Retina (tissue), 1 donor: ENCODE measurements at places on chromosomes 1 and 21.
A peak's percentile ranks its signal among the peaks of the same experiment; 100 is the strongest.

DNA sequence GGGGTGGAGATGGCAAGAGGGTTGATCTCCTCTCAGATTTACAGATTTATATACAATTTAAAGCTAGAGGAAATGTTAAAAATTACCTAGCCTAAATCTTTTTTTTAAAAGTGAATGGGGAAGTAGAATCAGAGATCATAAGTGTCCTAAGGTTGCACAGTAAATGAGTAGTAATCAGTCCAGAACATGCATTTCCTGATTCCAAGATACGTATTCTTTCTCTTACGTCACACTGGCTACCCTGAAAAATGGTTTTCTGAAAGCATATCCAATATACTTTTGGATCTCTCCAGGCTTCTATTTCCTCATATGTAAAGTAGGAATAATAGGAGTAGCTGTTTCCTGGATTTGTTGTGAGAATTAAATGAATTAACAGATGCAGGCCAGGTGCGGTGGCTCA is 11.7 kb downstream of the GADD45A start:
- no peak for DNase-seq

DNA sequence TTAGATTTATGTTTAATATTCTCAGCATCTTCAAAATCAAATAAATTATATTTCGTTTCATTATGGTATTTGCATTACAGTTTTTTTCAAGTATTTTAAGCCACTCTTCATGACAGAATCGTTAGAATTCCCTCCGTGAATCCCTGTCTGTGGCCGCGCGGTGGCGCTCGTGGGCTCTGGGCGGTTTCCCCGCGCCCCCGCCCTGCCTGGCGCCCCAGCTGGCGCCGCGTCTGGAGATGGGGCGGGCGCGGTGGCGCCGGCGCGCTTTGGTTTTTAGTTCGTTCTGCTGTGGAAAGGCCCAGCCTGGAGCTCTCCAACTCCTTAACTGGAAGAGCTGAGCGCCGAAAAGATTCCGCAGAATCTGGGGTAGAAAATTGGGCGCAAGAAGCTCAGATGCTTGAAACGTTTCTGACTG is 25.7 kb downstream of the PRMT2 start:
- peak; percentile 86 for DNase-seq

DNA sequence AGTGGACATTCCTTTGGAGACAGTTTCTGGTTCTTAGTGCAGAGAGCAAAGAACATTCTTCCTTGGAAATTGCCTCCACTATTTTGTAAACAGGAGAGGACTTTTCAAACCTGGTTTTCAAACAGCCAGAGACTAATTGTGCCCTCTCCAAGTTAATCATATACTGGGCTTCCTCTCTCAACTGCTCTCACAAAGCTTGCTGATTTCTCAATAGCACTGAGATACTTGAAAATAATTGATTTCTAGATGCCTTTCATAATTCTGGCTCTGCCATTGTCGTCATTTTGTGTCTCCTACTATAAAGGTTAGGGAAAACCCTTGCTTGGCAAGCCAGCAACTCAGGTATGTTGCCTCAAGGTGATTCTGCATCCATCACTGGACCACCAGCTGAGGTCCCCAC is 56.0 kb downstream of the KCNJ15 start:
- no peak for DNase-seq

DNA sequence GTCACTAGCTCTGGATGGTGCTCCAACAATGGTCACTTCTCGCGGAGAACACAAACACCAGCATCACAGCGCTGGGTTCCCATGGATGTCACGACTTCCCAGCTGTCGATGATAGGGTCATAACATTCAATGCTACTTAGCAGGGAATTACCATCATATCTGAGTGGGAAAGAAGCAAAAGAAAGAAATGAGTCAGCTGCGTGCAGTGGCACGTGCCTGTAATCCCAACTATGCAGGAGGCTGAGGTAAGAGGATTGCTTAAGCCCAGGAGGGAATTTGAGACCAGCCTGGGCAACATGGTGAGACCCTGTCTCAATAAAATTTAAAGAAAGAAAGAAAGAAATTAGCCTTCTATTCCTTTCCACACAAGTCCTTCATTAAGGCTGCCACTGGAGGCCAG is 3.6 kb upstream of the RABIF start:
- no peak for DNase-seq

DNA sequence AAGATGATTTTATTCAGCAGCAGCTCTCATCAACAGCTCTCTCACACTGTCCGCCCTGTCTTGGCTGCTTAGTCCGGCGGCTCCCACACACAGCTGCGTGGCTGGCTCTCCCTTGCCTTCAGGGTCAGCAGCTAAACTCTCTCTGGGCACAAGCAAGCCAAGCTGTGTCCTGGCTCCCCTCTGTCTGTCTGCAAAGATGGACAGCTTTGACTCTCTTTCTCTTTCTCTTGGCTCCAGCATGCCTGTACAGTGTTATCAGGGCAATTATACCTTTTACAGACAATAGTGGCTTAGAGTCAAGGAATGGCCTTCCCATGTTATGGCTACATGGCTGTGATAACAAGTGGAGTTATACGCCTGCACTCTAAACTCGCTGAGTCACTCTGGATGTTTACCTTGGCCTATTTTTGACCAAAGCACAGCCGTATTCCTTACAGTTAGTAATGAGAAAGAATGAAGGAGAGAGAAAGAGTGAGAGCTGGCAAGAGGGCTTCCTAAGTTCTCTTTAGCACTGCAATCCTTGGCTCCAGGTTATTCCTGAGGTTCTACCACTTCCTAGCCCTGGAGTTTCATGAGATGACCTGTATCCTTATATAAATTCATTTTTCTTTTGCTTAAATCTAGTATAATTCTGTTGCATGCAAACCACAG is 59.9 kb upstream of the ZSWIM5 start:
- no peak for DNase-seq

DNA sequence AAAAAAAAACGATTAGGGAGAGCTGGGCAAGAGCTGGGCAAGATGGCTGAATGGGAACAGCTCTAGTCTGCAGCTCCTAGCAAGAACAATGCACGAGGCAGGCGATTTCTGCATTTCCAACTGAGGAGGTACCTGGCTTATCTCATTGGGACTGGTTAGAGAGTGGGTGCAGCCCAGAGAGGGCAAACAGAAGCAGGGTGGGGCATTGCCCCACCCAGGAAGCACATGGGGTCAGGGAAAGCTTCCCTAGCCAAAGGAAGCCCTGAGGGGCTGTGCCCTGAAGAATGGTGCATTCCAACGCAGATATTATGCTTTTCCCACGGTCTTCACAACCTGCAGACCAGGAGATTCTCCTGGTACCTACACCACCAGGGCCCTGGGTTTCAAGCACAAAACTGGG is 251.6 kb downstream of the GPATCH2 start:
- DNase-seq = no peak

- no peak for DNase-seq
Measured at GRCh38 chr1:204873176-204873575, 2.5 kb downstream of the NFASC start.

DNA sequence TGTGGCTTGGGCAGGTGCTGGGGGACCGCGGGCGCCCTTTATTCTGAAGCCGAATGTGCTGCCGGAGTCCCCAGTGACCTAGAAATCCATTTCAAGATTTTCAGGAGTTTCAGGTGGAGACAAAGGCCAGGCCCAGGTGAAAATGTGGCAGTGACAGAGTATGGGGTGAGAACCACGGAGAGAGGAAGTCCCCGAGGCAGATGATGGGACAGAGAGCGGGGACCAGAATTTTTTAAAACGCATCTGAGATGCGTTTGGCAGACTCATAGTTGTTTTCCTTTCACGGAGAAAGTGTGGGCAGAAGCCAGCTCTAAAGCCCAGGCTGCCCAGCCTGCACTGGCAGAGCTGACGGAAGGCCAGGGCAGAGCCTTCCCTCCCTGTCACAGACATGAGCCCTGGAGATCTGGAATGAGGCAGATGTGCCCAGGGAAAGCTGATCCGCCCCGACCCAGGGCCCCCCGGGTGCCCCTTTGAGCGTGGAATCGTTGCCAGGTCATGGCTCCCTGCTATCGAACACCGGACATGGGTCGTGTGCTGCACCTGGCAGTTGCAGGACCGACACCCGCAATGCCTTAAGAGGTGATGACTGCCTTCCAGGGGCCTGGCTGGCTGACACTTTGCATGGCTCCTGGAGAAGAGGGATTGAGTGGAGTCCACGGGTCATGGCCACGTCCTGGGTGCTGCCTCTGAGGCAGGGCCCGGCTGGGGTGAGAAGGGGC is 6.5 kb upstream of the SLX9 start:
- DNase-seq = no peak

DNA sequence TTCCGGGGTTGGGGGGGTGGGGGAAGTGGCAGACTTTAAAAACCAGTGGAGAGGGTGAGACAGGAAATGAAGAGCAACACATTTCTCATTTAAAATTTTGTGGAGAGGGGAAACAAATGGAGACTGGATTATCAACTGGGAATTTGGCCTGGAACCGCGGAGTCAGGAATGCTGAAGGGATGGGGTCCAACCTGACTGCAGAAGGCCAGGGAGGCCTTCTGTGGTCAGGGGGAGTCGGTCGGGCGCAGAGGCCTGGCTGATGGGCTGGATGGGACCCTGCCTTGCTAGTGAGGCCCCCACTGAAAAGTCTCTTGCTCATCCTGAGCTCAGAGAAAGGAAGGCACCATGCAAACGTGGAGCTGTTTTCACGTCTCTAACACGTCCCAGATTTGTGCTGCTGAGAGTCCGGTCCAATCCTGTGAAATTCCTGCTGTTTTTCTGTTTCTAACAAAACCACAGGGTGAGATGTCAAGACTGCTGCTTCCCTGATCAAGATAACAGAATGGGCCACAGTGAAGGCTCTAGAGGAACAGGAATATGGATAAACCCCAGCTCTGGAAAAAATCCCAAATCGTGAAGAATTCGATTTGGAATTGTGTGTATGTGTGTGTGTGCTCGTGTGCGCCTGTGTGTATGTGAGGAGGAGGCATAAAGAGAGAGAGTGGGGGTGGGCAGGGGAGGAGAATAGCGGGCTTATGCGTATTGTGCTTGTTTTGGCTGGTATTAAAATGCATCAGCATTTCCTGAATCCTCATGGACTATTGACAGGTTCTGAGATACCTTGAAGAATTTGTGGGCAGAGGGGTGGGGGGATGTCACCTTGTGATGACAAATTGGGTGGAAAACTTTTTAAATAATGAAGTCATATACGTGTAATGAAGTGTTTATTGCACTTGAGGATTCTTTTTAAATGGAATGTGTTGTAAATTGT is 117.4 kb downstream of the NGF start:
- DNase-seq = no peak

GRCh38 chr1:154574716-154575115 is 7.1 kb downstream of the CHRNB2 start:
- DNase-seq = no peak
